ENCODE measurements at places on chromosomes 4 and X. TPM values are rescaled to one million over a fixed set of nuclear protein-coding genes. Genes with fewer than 3 reads are reported as not detected.

- no peak for DNase-seq
Measured at GRCh38 chr4:161376275-161376674, 787.5 kb downstream of the FSTL5 start.

- peak; percentile 20 for DNase-seq
Measured at GRCh38 chrX:124211312-124211942, 121.0 kb upstream of the TEX13D start.

DNA sequence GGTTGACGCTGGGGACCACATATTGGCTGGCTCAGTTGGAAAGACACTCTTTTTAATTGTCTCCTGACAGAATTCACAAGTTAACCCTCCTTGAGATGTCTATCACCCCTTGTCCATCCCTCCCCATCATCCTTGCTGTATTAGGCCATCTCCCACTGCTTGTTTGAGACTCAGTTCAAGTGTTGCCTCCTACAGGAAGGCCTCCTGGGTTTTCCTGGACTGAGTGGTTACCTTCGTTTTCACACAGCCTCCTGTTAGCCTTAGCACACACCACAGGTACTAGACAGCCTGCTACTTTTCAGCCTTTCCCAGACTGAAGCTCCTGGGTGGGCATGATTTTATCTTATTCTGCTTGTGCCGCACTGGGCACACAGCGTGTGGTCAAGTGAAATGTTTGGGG, 145.3 kb upstream of the STX18 start:
- no peak for DNase-seq

DNA sequence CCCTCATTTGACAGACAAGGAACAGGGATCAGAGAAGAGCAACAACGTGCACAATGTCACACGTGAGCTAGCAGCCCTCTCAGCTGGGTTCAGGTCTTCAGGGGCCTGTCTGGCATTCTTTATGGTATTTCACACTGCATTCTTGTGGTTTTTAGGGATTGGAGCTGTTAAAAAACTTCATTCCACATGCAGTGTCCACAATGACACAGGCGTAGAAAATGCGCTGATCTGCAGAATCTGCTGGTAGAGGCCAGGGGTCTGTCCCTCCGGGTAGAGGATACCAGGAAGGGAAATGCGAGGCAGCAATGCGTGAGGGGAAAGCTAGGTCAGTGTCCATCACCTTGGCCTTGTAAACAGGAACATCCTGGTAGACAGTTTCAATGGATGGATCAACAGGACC, 36.6 kb downstream of the MAP7D3 start:
- peak; percentile 68 for DNase-seq

DNA sequence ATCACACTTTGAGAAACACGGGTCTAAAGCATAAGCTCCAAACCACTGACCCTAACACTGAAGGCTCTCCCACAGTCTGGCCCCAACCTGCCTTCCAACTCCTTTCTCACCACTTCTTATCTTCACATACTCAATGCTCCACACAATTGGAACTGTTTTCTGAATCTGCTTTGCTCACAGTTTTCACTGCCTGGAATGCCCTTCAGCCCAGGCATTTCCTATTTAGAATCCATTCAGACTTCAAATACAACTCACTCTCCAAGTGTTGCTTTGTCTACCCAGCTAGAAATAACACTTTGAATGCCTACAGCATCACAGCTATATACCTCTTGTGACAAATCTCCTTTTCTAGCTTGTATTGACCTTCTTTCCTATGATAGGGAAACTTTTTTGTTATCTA, 10.2 kb downstream of the OTUD4 start:
- DNase-seq = no peak

DNA sequence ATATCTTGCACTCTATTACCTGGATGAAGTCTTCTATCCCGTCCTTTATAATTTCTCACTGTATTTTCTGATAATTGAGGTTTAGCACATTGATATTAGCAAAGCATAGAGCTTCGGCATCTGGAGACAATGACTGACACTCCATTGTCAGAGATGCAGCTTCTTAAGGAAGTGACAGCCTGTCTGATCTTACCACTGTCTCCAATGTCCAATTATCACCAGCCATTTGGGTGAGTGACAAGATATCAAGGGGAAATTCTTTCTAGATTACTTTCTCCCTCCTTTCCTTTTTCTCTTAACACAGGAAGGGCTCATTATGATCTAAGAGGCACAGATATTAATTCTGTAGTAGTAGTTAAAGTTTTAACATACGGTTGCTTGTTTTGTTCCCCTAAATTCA, 86.4 kb downstream of the LDB2 start:
- DNase-seq = no peak

Gene MAGEA11
- 10.0 TPM for total RNA-seq

Gene ADGRL3
- total RNA-seq = not detected

GRCh38 chr4:45663003-45663402, 460.9 kb downstream of the GABRG1 start:
- DNase-seq = peak; percentile 62
